DND-41 (cell line): ENCODE measurements at places on chromosomes 3 and 15.

- no peak for DNase-seq
Observed at GRCh38 chr3:21551019-21551418, 200.0 kb downstream of the ZNF385D start.

DNA sequence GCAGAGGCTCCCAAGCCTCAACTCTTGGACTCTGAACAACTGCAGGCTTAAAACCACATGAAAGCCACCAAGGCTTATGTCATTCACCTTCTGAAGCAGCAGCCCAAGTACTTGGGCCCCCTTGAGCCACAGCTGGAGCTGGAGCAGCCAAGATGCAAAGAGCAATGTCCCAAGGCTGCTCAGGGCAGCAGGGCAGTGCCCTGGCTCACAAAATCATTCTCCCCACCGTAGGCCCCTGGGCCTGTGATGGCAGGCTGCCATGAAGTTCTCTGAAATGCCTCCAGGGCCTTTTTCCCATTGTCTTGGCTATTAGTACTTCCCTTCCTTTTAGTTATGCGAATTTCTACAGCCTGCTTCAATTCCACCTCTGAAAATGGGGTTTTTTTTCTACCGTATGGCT, 83.4 kb downstream of the DCLK3 start:
- DNase-seq, result no peak

DNA sequence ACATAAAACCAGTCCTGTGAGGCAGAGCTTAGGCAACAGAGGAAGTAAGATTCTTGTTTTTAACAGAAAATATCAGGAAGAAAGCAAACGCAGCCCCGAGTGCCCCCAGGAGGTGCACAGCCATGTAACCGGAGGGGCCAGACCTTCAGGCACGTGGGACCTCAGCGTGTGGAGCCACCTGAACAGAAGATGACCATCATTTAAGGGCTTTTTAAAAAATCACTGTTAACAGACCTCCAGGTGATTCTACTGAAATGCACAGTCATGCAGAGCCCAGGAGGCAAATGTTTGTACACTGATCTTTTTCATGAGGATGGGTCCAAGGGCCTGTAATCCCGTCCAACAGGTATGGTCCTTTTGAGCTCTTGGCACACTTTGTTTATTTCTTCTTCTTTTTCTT, 38.8 kb downstream of the SPG21 start:
- DNase-seq, result no peak

- DNase-seq, result no peak
Observed at GRCh38 chr3:193905541-193906396, 230.2 kb upstream of the HES1 start.

DNA sequence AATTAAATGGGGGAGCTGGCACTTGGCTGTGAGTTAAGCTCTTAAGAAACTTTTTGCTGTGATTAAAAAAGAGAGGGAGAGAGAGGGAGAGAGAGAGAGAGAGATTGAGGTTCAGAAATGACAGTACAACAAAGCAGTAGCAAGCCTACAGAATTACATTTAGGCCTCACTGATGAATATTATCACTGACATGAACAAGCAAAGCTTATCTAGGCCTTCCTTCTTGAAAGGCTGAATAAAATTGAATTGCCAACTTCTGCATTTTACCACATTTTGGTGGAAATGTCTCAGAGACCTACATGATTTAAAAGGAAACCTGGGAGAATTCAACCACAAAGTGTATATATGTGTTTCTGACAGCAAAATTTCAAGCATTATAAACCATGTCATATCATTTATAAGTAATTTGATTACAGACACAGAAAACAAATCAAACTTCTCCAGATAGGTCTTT, 530.8 kb downstream of the SOX2 start:
- DNase-seq, result no peak

DNA sequence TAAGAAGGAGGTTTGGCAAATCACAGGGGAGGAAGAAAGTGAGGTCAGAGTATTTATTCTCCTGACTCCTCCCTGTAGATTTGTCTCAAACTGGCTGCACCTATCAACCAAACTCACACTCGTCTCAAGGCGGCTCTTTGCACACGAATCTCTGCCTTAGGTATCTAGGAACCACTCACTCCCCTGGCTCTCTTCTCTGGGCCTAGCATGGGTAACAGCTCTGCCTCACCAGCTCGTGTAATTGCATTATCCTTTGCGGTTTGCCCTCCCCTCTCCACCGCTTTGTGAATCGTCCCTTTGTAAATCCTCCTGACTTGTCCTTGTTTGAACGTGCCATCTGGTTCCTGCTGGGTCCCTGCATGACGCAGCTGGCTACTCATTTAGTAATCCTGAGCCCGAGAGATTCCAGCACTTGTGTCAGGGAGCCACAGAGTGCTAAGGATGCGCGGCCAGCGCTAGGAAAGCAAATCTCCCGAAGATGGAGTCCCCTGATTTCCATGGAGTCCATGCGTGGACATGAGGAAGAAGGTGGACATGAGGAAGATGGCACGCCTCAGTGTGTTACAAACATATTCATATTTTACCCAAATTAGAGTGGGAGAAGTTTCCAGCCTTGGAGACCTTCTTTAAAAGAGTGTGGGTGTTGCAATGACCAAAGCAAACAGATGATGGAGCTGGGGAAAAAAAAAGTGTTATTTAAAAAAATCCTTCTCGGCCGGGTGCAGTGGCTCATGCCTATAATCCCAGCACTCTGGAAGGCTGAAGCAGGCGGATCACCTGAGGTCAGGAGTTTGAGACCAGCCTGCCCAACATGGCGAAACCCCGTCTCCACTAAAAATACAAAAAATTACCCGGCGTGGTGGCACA, 26.7 kb downstream of the NRROS start:
- no peak for DNase-seq

DNA sequence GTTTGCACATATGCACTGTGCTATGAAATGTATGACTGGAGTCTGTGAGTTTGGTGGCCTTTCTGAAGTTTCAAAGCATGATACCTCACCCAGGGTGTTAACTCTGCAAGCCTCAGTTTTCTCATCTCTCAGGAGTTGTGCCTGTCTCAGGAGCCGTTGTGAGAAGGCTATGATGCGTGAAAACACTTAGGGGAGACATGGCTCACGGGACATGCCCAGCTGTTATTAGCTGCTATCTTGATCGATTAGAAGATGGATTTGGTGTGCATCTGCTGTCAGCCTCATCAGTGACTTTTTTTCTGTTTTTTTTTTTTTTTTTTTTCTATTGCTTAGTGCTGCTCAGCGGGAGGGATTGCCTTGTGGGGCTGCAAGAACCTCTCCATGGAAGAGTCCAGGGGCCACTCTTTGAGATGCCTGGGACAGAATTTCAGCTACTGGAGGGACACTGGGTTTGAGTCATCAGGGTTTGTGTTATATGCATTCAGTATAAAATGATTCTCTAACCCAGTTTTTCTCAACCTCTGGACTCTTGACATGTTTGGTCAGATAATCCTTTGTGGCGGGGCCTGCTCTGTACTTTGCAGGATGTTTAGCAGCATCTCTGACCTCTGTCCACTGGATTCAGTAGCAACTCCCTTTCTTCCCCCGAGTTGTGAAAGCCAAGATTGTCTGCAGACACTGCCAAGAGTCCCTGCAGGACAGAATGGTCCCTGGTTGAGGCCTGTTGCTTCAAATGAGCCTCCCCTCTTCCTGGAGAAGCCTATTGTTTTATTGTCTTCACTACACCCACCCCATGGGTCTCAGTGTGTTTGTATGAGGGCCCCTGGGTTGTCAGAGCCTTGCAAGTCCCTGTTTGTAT, 181.4 kb downstream of the CACNA2D3 start:
- no peak for DNase-seq

- peak; percentile 5 for DNase-seq
Observed at GRCh38 chr3:62873761-62874710, 1.2 kb downstream of the CADPS start.

GRCh38 chr3:158672215-158673176, at the start of gene LXN:
TSS of gene LXN (minus strand) at chr3:158672648. CDS start at chr3:158672478, 170 bp downstream.
- DNase-seq, result peak; percentile 46

GRCh38 chr3:156142702-156143101, 22.3 kb downstream of the KCNAB1 start:
- DNase-seq, result no peak

GRCh38 chr3:9653565-9654248, 4.4 kb downstream of the MTMR14 start:
- no peak for DNase-seq

- DNase-seq, result no peak
Observed at GRCh38 chr15:80709542-80709941, 14.4 kb downstream of the ABHD17C start.

DNA sequence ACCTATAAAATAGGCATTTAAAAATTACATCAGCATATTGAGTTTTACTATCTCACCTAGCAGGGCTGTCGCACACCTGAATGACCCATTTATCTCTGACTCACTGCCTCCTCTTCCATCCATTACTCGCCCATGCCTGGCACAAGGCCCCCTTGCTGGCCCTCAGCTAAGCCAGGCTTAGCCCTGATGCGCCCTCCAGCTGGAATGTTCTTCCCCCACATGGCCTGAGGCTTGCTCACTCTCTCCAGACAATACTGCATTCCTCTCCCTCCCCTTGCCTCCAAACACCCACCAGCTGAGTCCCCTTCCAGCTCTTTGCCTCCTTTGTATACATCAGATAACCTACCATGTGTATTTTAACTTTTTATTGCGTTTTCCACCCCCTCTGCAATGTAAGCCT, 7.2 kb downstream of the SH3BP5 start:
- DNase-seq, result no peak

DNA sequence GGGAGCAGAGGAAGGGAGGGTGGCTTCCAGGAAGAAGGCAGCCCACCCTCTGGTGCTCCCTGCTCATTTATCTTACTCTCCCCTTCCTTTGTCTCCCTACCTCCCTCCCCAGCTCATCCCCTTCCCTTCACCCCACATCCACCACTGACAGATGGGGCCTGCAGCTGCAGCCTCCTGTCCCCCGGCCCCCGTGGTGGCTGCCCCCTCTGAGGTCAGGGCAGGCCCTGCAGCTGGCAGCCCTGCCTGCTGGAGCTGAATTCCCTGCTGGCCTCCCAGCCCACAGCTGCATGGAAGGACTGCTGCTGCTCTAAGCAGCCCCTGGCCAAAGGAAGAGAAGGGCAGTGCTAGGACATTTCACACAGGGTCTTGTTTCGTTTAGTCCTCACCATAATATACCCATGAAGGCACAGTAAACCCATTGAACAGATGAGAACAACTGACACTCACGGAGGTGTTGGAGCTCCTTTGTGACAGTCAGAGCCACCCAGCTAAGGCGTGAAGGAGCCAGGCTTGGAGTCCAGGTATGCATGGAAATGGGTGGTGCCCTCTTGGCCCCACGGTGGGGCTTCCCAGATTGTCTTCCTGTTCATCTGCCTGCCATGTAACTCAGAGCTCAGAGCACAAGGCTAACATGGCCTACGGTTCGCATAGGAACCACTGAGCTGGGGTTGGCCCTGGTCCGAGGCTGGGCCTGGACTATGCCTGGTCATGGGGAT, 121.7 kb upstream of the PRR20G start:
- DNase-seq, result no peak

DNA sequence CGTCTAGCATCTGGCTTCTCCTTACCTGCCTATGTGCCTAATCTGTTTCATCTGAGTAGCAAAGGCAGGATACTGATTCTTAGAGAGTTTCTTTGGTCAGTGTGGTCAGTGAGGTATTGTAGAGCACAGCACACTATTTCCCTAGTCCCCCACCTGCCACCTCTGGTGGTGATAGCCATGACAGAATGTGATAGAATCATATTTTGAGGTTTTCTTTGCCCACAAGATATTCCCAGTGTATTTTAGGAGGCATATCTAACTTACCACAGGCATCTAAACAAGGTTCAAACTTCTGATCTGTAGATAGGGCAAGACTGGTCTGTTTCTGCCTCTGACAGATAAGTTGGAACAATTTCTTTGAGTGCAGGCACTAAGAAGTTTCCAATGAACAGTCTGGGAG, 188.0 kb downstream of the SOX2 start:
- DNase-seq, result no peak

DNA sequence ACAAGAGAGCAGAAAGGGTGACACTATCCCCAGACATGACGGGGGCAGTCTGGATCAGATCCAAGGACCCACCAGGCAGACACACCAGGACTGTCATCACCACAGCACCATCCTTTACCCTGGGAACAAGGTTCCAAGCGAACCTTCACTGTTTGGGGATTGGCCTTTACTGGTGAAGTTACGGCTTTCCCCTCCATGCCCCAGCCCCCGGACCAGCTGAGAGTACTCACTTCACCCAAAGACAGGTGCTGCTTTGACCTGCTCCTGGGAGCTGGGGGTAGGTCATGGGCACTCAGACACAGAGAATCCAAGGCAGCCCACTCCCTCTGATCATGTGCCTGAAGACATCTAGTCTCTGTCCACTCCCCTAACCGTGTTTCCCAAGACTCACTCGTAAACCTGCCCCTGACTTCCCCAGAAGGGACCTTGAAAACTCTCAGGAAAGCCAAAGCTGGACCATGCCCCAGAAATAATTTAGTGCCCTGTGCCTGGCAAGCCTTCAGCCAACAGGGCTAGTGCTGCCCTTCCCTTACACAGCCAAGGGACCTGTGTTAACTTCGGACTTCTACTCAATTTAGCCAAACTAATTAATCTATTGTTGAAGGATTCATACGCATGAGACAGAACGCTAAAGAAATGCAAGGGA, 2.8 kb downstream of the RRP9 start:
- no peak for DNase-seq

DNA sequence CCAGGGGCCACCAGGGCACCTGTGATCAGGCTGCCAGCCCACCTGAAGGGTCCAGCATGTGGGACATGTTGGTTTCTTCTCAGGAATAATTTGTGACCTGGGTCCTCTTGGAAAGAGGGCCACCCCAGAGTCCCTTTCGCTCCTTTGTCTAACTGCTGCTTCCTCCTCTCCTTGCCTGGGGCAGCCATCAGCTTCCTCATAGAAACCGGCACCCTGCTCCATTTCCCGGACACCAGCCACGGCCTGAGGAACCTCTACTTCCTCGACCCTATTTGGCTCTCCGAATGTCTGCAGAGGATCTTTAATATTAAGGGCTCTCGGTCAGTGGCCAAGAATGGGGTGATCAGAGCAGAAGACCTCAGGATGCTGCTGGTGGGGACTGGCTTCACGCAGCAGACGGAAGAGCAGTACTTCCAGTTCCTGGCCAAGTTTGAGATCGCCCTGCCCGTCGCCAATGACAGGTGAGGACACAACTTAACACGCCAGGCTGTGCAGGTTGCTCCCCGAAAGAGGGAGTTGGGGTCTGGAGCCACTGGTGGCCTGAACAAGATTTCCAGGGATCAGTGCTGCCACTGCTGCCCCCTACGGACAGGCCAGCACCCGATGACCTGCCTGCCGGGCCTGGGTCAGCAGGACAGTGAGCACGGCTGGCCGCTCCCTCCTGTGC, 109.7 kb downstream of the LRRK1 start:
- no peak for DNase-seq

- DNase-seq, result no peak
Observed at GRCh38 chr15:34815836-34816235, 20.5 kb upstream of the ACTC1 start.

DNA sequence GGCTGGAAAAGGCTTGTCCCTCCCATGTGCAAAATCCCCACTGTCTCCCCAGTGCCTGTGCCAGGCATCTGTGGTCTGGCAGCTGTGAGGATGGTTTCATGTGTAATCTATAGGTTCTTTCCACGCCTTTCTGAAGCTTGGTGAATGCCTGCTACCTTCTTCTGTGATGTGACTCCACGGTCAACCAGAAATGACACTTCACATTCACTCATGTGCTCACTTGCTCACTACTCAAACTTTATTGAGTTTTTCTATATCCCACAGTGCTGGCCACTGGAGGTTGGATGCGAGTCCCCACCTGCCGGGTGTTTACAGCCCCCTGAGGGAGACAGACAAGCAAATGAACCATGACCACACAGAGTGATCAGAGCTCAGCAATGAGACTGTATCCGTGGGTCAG, 27.9 kb upstream of the TLE3 start:
- no peak for DNase-seq

- DNase-seq, result no peak
Observed at GRCh38 chr3:105545051-105545450, 178.3 kb downstream of the ALCAM start.

GRCh38 chr15:68553994-68554720, 24.6 kb upstream of the CORO2B start:
- peak; percentile 58 for DNase-seq
